T-helper 1 cell (primary cell): ENCODE measurements at places on chromosomes 2 and 18.

DNA sequence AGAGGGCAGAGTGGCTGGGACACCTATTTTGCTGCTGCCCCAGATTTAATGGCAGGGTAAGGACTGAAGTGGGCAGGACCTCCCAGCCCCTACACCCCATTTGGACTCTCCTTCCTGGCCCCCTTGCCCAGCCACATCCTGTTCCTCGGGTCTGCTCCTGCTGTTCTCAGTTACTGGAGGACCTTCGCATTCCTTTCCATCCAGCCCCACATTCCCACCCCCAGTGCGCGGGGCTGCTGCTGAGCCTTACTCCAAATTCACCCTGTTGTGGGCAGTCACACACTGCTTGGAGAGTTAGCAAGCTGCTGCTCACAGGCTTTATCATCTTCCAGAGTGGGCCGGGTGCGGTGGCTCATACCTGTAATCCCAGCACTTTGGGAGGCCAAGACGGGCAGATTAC, 75.2 kb upstream of the SLC14A2 start:
- no peak for DNase-seq

GRCh38 chr18:63379639-63379962, 12.6 kb upstream of the KDSR start:
- no peak for DNase-seq

GRCh38 chr2:171316755-171317337, 116.9 kb downstream of the METTL8 start:
- no peak for DNase-seq

GRCh38 chr18:22241921-22242361, 72.6 kb downstream of the GATA6 start:
- no peak for DNase-seq

DNA sequence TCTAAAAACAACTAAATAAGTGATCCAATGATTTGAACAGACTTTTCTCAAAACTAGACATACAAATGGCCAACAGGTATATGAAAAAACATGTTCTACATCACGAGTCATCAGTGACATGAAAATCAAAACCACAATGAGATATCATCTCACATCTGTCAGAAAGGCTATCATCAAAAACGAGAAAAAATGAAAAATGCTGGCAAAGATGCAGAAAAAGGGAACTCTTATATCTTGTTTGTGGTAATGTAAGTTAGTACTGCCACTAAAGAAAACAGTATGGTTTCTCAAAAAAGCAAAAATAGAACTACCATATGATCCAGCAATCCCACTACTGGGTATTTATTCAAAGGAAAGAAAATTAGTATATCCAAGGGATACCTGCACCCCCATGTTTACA, 255.3 kb upstream of the FBXO11 start:
- DNase-seq: no peak

GRCh38 chr2:12325806-12326205, 390.9 kb upstream of the TRIB2 start:
- no peak for DNase-seq

DNA sequence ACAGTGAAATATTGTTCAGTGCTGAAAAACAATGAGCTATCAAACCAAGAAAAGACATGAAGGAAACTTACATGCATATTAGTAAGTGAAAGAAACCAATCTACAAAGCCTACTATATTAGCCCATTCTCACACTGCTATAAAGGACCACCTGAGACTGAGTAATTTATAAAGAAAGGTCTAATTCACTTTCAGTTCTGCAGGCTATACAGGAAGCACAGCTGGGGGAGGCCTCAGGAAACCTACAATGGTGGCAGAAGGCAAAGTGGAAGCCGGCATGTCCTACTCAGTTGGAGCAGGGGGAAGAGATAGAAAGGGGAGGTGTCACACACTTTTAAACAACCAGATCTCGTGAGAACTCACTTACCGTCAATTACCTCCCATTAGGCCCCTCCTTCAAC, 232.1 kb downstream of the TMX3 start:
- no peak for DNase-seq

DNA sequence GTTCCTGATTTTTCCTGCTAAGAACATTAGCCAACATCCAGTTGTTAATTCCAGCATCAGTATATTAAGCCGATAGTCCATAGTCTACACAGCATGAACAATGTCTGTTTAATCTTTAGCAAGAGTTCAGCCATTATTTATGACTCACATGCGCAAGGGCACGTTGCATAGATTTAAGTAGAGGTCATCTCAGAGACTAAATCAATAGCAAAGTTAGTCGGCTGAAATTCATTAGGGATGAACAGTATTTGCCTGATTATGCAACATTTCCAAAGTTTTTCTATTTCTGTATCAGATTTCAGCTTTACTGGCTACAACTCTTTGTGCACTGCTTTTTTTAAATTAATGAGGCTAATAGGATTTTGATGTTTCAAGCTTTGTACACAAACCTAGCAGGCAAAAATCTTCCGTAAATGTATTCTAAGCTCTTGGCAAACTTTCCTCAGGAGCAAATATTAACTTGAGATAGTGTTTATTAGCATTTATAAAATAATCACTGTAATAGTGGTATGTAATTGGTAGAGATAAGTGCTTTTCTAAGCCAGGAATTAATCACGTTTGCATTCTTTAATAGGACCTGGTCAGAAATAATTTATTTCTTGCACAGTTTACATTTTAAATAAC, 578.7 kb upstream of the ID2 start:
- no peak for DNase-seq

DNA sequence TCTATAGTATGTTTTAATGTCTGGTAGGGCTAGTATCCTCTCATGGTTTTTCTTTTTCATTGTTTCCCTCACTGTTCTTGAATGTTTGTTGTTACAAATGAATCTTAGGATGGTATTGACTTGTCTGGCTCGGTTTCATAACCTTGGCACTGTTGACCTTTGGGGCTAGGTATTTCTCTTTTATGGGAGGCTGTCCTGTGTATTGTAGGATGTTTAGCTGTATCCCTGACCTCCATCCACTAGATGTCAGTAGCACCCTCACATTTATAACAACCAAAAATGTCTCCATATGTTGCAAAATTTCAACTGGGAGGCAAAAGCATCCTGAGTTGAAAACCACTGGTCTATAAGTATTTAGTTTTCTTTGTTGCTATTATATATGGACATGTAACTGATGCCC, 7.0 kb upstream of the AOX1 start:
- no peak for DNase-seq

- DNase-seq: no peak
Observed at GRCh38 chr2:47799031-47799609, 16.2 kb downstream of the MSH6 start.

GRCh38 chr2:50648041-50648700, 383.8 kb downstream of the NRXN1 start:
- DNase-seq: no peak

DNA sequence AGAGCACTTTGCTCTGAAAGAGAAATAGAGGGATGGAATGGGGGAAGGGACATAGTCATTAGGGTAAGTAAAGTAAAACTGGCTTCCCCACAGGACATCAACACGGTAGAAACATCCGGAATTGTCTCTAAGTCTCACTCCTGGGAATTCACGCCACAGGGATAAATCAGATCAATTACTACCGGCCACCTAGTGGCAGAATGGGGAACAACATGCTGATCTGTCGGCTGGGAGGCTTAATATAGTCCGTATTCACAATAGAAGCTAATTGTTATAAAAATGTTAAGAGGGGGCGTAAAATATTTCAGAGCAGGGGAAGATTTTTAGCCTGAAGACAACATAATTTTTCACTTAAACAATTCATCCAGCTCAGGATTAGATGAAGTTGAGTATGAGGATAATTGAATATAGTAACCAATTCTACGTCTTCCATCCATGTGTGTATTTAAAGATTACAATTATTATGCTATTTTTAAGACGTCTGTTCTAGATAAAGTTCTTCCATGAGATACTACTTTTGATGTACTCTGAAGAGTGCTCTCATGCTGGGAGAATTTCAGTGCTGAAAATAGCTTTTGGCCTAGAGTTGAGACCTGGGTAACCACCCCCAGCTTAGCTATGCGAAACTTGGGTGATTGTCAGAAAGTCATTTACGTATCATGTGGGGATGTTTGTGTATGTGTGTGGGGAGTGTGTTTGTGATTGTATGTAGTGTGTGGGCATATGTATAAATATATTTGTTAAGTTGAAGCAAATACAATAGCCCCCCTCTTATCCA, 65.7 kb downstream of the LRRTM1 start:
- no peak for DNase-seq

- DNase-seq: no peak
Observed at GRCh38 chr2:201472411-201472810, 20.9 kb downstream of the STRADB start.

GRCh38 chr2:121211251-121211650, 73.8 kb downstream of the TFCP2L1 start:
- DNase-seq: no peak
